ENCODE measurements at places on chromosomes 4 and X.

DNA sequence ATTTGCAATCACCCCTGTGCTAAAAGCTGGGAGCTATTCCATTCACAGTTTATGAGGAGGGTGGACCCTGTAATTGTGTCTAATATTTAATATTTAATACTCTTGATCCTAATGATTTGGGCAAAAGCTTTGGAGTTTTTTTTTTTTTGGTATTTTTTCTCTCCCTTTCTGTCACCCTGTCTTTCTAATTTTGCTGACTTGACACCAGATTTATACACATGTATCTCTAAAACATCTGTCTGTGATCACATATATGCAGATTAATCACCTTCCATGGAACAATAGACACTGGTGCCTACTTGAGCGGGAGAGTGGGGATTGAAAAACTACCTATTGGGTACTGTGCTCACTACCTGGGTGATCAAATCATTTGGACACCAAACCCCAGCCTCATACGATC is 18.7 kb upstream of the ANTXR2 start:
- DNase-seq = no peak

DNA sequence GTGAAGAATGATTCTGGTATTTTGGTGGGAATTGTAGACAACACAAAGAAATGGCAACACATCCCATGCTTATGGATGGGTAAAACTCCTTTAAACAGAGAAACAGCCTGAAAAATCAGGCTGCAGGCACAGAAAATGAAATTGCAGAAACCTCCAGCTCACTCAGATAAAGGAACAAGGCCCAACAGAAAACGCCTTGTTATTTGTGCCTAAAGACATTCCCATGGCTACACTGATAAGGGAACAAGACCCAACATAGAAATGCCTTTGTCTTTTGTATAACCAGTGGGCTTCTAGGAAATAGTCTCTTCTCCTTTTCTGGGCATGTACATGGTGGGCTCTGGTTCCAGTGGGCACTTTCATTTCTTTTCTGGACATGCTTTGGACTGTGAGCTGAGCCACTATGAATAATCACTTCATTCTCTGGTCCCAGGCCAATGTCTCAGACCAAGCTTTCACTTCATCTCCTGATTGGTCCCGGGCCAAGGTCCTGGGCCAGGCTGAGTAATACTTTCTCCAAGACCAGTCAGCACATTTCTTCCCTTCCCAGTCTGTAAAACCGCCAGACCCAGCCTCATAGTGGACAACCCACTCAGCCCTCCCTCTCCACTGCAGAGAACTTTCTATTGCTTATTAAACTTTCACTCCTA is 160.5 kb downstream of the TBX22 start:
- DNase-seq = no peak

DNA sequence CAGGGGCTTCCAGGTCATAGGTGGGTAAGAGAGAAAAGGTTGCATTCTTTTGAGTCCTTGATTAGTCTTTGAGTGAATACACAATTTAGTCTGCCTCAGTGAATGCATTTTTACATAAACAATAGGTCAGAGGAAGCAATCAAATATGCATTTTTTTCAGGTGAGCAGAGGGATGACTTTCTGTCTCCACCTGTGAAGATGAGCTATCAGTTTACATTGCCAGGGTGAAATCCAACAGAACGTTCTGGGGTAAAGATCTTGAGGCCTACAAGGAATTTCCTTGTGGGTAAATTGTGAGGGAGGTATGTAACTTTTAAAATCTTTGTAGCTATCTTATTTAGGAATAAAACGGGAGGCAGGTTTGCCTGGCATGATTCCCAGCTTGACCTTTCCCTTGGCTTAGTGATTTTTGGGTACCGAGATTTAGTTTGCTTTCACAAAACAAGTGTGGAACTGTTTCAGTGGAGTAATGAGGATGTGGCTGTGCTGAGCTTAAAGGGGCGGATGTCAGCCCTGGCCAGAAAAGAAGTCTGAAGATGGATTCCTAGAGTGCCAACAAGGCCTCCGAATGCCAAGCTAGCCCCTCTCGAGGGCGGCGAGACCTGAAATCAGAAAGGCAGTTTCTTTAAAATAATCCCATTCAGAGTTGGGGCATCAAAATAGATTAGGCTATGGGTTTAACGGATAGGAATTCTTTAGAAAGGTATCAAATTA is 29.5 kb downstream of the TMEM131L start:
- DNase-seq = no peak

DNA sequence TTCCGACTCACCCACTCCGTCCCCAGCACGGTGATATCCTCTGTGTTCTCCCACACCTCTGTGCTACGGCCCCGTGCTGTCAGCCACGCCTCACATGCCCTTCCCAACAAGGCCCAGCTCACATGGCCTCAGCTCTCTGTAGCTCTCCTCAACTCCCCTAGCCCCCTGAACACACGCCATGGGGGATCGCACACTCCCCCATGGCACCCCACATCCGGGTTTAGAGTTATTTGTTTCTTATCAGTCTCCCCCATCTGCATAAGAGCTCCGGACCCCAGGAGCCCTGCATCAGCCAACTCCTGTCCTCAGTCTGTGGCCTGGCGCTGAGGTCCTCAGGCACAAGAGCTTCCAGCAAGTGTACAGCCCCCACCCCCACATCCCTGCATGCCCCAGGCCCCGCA is 7.0 kb downstream of the C4orf50 start:
- DNase-seq = no peak

DNA sequence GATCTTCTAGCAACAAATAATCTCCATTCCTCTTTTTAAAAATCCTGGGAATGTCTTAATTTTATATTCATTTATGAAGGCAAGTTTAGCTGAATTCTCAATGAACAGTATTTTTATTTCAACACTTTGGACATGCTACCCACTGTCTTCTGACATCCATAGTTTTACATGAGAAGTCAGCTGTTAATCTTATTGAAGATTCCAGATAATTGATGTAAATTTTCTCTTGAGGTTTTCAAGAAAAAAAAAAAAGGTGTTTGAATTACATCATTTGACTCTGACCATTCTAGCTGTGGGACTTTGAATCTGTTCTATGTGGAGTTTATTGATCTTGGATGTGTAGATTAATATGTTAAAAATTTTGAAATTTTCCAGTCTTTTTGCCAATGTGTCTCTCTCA is 28.0 kb downstream of the PDHA2 start:
- no peak for DNase-seq

- DNase-seq = no peak
Observed at GRCh38 chrX:77160301-77160700, 286.9 kb upstream of the FGF16 start.

DNA sequence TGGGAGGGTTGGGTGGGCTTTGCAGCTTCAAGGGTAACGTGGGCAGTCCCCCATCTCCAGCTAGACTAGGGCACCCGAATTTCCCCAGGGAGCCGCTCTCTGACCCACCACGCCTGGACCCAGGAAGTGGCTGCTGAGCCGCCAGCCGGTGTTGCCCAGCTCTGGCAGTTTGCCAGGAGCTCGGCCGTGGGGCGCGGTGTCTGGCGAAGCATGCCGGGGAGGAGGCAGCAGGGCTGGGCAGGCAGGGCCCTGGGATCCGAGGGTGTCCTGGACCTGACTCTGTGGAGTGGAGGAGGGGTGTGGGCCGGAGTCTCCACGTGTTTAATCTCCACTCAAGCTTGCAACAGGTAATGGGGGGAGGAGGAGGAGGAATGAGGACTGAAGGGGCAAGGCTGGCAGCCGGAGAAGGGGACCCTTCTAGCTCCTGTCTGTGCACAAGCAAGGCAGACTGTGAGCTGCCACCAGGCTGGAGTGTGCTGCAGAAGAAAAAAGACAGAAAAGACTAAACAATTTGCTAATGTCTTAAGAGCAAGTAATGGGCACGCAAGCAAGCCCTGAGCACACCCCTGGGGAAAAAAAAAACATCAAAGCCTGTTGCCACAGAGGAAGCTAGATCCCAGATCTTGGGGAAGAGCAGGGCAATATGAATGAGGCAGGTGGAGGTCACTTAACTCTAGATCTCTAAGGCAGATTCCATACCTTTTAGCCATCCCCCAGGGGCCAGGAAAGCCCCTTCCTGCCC is 2.4 kb downstream of the LONRF3 start:
- DNase-seq = peak; percentile 9

GRCh38 chr4:107838861-107839565 is 14.3 kb downstream of the SGMS2 start:
- DNase-seq = no peak

GRCh38 chr4:129974730-129975129 is 878.8 kb downstream of the C4orf33 start:
- no peak for DNase-seq

- DNase-seq = no peak
Observed at GRCh38 chr4:154660052-154660451, 47.6 kb upstream of the FGG start.

DNA sequence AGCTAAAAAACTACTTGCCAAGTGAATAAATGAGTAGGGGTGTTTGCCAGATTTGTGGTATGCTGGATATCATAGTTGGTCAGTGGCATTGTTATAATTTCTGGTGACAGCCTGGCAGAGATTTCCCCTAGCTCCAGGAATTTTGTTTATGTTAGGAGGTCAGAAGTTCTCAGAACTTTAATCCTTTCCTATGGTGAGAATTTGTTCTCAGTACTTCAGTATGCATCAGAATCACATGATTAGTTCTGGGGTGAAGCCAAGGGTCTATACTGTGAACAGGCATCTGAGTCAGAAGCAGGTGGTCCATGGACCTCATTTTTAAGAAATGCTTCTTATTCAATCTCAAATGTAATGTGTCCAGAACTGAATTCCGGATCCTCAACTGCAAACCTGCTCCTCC is 10.5 kb downstream of the RASSF6 start:
- DNase-seq = no peak

DNA sequence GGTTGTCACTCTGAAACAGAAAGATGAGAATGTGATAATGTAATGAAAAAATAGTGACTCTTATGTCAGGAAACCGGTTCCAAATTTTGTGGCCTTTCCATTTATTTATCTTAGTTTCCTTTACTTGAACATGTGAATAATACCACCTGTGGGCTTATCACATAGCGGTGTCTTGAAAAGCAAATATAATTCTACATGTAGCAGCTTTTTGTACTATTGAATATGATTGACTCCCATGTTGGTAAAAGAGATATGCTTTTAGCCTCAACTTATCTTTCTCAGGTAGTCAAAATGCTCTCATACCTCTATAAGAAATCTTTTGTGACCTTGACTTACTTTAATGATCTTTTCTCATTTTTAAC is 12.0 kb downstream of the PRDM8 start:
- no peak for DNase-seq

DNA sequence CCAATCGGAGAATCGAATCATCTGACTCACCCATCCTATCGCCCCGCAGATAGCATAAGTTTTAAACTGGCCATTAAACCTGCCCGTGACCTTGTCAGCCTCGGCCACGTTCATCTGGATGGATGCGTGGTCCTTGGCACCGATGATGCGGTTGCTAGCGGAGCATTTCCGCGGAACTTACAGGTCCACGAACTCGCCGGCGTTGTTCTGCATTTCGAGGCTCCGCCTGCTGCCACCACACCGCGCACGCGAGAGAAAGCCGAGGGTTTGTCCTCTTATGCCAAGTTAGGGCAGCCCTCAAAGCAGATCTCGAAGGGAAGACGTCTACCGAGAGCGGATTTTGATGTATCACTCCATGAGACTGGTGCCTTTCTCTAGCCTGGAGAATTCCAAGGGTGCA is 30.1 kb upstream of the TAPT1 start:
- no peak for DNase-seq

DNA sequence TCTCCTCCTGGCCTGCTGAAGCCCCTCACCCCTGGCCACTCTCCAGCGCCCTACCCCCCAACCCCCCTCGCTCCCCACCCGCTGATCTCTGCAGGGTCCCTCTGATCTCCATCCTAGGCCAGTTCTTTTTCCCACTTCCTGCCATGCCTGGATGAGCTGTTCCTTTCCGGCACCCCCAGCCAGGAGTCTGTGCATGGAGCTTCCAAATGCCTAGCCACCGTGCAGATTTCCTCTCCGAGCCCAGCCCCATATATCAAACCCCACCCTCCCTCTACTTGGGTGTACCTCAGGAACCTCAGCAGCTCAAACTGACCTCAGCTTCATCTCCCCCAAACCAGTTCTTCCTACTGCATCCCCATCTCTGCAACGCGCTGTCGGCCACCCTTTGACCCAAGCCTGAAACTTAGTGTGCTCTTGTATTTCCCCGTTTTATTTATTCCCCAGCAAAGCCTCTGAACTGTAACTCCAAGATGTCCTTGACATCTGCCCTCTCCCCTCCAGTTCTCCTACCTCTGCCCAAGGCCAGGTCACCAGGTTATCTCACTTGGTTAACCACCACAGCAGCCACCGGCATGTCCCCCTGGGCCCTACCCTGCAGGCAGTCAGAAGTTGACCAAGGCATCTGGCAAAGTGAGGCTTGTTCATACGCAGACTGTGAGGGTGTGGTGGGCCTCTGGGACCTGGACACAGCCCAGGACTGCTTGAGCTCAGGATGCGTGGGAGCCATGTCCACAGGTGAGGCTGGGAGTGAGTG is 194.9 kb upstream of the PSAPL1 start:
- DNase-seq = no peak

DNA sequence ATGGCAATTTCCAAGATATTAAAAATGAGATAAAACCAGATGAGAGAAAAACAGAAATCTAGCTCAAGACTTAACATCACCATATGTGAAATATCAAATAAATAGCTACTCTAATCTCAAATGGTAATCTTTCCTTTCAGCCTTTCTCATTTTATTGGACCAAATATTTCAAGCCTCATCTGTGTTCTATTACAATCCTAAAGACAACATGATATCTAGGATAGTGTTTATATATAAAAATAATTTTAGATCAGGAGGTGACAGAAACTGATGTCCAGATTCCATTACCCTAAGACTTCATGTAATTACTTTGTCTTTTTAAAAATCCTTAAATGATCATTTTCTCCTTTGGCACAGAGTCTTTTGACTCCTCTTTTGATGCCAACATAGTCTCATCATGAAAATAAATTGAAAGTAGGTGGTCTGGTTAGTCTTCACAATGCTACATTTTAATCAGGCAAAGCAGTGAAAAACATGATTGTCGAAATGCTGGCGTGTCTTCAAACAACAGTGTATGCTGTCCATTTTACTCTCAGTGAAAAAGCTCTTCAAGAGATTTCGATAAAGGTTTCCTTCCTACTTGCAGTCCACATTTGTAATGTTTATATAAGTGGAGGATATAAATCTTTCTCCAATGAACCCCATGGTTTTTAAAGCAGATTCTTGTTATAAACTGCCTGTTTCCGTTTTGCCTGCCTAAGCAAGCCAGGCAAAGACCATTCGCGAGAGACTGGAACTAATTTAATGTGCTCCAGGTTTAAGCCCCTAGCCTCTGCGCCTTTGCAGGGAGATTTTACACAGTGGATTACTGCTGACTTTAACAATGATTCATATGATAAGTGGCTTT is 169.8 kb downstream of the SCFD2 start:
- no peak for DNase-seq

DNA sequence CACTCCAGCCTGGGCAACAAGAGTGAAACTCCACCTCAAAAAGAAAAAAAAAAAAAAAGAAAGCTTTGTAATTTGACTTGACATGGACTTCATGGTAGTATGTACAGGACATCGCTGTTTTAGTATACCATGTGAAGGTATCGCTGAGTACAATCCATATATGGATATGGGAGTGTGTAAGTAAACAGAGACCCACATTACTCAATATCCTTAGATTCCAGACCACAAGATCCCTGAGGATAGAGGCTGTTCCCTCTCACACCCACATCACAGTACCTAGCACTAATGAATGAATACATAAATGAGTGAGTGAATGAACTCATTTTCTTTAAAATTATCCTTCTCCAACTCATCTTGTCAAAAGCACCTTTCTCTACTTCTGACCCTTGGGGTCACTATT is 8.4 kb upstream of the RPS3A start:
- DNase-seq = no peak
